HS-5 (cell line): ENCODE measurements at places on chromosomes 16 and 17.
A peak's percentile ranks its signal among the peaks of the same experiment; 100 is the strongest.

DNA sequence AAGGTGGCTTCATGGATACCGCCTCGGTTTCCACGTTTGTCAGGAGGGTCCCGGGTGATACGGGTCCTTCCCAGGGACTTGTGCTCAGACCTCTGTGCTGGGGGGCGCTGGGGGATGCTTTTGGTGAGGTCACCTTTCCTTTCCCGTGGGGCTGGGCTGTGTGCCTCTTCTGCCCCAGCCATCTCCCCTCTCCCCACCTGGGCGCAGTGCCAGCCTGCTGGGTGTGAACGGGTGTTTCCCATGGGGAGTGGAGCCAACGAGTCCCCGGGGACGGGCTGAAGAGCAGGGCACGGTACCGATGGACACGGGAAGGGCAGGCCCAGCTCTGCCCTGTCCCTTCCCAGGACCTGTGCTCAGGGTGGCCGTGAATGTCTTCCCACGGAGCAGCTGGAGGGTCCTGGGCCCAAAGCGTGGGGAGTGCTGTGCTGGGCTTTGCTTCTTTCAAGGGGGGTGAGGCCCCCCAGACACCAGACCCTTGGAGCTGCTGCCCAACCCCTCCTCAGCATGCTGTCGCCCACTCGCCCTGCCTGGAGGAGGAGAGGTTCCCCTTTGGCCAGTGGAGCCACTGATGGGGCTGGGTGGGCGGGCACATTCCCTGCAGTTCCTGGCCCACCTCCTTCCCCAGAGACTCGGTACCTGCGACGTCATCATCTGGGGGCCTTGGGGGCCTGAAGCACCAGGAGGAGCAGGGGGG lies 15.5 kb downstream of the TELO2 start:
- DNase-seq = no peak

DNA sequence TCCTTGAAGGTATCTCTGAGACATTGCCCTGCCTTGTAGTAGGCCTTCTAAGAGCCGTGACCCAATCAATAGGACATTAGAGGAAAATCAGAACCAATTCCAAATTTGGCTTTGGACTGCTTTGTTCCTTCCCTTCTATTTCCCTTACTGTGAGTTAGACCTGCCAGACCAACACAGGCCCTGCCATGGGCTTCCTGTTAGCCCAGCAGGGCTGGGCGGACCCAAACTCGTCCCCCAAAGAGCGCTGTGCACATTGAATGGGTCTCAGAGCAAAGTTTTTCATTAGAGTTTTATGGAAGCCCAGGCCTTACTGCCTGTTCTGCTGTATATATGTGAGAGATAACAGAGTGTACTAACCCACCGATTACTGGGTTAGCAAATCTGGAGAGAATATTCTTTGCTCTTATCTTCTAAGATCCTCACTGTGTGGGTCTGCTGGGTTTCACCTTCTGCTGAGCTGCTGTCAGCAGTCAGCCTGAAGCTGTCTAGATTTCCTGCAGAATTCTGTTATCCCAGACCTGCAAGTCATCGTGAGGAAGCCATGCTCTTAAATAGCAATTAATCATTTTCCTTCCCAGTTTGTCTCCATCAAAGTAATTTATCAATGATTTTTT lies 5.7 kb downstream of the ARHGAP44 start:
- DNase-seq = no peak

DNA sequence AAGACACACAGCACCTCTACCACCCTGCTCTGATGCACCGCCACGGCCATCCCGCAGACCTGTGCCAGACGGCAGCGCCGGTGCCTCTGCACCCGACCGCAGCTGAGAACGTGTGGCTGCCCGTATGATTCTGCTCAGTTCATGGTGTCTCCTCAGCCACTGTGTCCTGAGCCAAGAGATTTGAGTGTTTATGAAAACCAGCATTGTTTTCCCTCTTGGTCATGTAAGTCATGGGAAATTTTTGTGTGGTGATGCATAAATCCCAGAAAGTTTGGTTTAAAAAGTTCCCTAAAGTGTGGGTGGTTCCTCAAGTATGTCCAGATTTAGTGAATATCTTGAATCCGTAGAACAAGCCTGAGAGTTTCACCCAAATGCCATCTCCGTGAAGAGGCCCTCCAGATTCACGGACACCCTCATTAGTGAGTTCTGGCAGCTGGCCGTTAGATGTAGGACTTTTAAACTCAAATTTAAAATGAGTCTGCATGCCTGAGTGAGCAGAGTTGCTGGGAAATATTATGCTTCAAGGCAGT lies 57.6 kb downstream of the CDRT4 start:
- peak; percentile 87 for DNase-seq

- DNase-seq = no peak
Measured at GRCh38 chr16:22388101-22388644, 13.8 kb upstream of the CDR2 start.

DNA sequence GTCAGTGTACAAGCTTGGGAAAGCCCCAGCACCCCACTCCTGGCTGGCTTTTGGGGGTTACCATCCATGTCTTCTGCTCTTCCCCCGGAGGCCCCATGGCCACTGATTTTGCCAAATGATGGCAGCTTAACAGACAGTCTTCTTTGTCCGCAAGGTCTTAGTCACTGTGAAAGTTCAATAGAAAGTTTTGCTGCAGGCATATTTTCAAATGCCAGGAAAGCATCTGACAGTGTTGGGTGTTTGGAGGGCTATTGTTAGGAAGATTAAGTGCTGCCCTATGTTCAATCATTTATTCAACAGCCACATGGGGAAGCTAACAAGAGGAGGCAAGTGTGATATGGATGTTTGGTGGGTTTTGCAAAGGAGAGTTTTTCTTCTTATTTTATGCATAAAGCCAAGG lies 122.4 kb downstream of the TOX3 start:
- DNase-seq = no peak

DNA sequence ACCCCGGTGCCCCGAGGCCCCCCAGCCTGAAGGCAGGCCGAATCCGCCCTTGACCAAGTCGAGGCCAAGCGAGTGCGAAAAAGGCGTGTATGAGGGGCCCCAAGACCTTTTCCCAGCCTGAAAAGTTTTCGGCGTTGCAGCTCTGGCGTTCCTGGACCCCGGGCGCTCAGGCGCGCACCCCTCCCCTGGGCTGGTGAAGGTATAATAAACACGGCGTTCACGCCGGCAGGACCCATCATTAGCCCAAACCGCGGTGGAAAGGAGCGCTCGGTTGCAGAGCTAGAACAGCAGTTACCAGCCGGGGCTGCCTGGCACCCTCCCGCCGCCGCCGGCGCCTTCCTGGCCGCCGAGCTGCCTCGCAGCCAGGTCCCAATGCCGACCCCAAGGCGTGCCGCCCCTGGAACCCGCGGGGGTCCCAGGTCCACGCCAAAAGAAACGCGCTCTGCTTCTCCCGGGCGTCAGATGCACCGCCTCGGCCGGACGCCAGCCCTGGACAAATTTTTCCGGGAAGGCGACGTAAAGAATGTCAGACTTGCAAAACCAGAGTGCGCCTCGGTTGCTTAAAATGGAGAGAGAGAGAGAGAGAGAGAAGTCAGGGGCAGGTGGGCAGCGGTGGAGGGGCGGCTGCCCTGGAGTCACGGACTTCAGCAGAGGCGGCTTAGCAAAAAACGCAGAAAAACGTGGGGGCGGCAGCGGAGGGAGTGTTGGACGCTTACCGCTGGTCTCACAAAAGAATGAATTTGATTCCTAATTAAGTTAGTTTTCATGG lies 11.5 kb upstream of the FOXF1 start:
- DNase-seq = no peak

- DNase-seq = no peak
Measured at GRCh38 chr17:17757956-17758845, 76.9 kb downstream of the RAI1 start.

- DNase-seq = no peak
Measured at GRCh38 chr17:3335876-3336275, 37.7 kb upstream of the OR3A1 start.

DNA sequence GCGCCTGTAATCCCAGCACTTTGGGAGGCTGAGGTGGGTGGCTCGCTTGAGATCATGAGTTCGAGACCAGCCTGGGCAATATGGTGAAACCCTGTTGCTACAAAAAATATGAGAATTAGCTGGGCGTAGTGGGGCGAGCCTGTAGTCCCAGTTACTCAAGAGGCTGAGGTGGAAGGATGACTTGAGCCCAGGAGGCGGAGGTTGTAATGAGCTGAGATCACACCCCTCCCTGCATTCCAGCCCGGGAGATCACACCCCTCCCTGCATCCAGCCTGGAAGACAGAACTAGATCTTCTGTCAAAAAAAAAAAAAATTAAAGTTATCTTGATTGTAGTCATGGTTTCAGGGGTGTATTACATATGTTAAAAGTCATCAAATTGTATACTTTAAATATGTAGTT lies 26.8 kb upstream of the GLG1 start:
- DNase-seq = no peak

- no peak for DNase-seq
Measured at GRCh38 chr17:52938623-52939230, 780.2 kb upstream of the CA10 start.

DNA sequence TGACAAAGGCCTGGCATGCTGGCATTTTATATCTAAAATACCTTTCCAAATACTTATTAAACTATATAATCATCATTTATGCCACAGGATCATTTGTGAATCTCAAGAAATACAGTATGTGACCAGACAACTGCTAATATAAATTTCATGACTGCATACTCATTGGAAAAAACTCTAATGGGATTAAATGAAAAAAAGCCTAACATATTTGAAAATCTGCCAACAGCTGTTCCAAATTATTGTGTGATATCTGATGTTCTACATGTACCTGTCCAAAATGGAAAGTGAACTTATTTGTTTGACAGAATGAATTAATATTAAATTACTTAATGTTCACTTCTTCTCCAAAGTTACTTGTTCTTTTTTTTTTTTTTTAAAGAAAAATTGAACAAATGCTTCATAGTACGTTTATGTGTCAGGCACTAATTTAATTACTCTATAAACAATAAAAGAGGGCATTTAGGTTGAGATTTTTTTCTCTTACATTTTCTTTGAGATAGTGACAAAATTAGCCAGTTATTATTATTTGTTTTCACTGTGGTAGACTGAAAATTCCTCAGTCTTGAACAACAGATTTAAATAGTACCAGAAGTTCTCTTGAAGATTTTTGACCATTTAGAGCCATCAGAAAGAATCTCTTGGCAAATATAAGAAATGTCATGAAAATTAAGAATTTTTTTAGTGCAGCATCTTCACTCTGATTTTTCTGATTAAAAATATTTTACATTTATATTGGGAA lies 114.0 kb downstream of the FTO start:
- peak; percentile 44 for DNase-seq

DNA sequence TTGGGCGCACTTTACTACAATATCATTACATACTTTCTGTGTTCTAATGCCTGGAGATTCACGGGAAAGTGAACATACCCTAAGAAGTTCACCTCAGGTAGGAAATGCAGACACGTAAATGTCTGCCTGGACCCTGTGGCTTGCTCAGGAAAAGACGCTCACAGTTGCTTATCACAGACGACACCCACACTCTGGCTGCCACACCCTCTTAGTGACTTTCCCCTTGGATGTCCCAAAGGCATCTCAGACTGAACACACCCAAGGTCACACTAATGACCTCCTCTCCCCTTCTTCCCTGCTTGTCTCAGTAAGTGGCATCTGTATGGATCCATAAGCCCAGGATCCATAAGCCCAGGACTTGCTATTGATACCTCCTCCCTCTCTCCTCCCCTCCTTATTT lies 32.6 kb downstream of the CDRT15 start:
- DNase-seq = no peak

- peak; percentile 88 for DNase-seq
Measured at GRCh38 chr17:7687072-7687907, at the start of gene TP53. TP53 (minus strand) TSS chr17:7687490; CDS start chr17:7676594, 10,896 bp downstream.

DNA sequence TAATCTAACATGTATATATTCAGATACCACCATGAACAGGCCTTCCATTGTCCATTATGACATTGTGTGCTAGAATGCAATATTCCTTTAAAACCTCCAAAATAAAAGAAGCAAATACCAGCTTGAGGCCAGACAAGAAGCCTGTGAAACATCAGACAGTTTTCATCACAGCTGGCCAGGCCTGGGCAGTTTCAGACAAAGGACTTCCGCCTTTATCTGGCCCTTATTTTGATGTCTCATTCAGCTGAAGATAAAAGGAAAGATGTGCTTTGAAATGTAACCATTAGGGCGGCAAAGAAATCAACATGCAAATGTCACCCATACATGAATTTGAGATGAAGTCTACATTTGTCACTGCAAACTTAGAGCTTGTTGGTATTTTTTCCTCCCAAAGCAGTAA lies 737.5 kb downstream of the KCNJ2 start:
- DNase-seq = no peak

DNA sequence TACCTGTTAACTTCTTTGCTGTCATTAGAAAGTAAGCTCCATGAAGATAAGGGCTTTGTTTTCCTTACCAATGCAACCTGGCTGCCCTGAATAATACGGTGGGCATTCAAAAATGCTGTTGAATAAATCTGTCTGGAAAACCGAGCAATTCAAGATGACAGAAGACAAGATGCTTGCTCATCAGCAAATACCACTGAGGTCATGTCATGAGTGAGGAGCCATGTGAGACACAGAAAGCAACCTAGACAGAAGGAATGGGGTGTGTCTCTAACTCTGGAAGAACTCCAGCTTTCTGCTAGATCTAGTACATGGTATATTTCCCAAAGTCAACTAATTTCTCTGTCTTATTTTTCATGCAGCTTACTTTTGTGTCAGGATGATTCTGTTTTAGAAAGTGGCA lies 64.2 kb downstream of the STH start:
- DNase-seq = peak; percentile 82

DNA sequence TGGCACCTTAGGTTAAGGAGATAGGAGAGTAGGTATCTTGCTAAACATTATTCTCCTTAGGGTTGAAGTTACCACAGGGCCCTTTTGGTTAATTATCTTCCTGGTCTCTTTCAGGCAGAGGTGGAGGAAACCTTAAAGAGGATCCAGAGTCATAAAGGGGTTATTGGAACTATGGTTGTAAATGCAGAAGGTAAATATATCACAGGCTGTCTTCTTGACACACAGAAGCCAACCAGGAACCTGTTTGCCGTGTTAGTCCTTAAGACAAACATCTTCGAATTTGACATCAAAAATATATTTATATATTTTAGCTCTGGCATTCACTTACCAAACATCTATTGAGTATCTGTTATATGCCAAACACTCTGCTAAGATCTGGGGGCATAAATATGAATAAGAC lies 2.4 kb downstream of the DYNLRB2 start:
- DNase-seq = no peak

DNA sequence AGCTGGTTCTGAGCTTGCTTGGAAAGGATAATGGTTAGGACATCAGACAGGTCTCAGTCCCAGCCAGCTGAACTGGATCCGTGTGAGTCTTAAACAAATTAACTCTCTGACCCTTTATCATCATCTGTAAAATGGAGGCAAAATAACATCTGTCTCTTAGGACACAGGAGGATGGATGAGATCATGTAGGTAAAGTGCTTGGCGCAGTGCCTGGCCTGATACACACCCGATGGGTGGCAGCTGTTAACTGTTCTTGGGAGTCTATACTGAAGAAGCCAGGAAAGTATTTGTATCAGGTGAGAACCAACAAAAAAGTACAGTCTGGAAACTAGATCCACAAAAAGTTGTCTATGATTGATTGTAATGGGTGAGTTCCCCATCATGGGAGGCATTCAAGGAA lies 188.6 kb downstream of the C16orf78 start:
- no peak for DNase-seq

DNA sequence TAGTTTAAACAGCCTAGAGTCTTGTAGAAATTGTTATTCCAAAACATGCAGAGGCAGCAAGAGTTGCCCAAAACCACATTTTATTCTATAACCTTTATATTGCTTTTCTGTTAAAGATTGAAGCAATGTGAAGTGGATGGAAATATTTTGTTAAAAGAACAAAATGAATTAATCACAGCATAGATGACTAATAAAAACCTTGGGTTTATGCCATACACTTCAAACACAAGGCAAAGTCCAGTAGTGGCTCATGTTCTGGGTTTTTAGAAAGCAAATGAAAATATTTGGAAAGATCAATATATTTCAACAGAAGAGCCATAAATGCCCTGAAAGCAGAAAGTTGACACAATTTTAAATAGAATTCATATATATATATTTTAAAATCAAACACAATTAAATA lies 36.7 kb upstream of the ULK2 start:
- no peak for DNase-seq
